ENCODE measurements at places on chromosomes 16 and 17.

- no peak for DNase-seq
Observed at GRCh38 chr17:68349157-68349556, 57.9 kb downstream of the ARSG start.

DNA sequence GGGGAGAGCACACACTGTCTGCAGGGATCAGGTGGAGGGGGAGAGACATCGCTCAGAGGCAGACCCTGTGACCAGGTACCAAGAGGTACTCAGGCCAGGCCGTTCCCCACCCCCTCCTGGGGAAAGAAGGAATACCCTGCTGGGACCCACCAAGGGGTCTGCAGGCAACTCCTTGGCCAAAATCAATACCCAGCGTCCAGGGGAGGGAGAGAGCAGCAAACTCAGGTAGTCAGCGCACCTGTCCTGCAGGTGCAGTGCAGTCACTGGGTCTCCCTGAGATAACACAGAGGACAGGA lies 57.5 kb upstream of the DOC2B start:
- no peak for DNase-seq

GRCh38 chr17:44473367-44473766 lies 29.8 kb downstream of the GPATCH8 start:
- no peak for DNase-seq

GRCh38 chr17:60102632-60103096 lies 23.9 kb upstream of the HEATR6 start:
- no peak for DNase-seq
